ENCODE measurements at places on chromosomes 4 and X. TPM values are rescaled to one million over a fixed set of nuclear protein-coding genes. Genes with fewer than 3 reads are reported as not detected.
A peak's percentile ranks its signal among the peaks of the same experiment; 100 is the strongest.

Gene PTPN13
- polyA plus RNA-seq: 2.8 TPM

GRCh38 chrX:71118985-71119535 lies 664 bp downstream of the MED12 start:
- H3K36me3 ChIP-seq: peaks cover 37% of the 10 kb centered on the region
- peaks cover 5% of the 10 kb centered on the region for H3K4me1 ChIP-seq

DNA sequence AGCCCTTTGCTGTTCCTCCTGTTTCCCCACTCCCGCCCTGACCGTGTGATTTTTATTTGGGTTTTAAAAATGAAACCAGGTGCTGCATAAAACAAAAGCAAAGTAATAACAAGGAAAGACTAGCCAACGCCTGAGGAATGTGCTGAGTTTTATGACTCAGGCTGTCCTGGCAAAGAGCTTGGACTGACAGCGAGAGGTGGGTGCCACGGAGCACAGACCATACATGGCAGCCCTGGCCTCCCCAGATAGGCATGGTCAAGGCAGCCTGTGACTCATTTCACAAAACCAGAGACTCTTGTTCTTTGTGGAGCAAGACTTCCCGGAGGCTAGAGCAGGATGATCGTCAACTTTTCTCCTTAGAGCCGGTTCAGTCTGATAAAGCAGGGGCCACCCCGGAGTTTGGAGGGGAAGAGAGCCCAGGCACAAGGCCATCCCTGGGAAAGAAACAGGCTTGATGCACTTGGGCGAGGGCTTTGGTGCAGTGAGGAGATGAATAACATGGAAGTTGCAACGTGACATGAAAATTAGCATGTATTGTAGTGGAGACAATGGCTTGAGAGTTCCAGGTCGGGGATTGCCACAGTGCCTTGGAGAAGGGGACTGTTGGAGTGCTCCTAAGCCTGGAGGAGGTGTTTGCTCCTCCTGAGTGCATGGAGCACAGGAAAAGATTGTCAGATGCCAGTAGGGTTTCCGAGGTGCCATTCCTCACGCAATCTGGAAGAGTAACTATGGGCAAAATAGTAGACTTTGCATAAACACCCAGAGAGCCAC lies 54.8 kb downstream of the C4orf51 start:
- no peaks in the 10 kb centered on the region for H3K27me3 ChIP-seq
- peak overlapping the region; percentile 98 for H3K27ac ChIP-seq
- H3K36me3 ChIP-seq: no peaks in the 10 kb centered on the region
- H3K4me1 ChIP-seq: peaks cover 54% of the 10 kb centered on the region
- no peak overlapping the region for H3K4me3 ChIP-seq

Gene CXorf49
- polyA plus RNA-seq: not detected

Gene ZMAT1
- 3.2 TPM for polyA plus RNA-seq

Gene PDCL2
- polyA plus RNA-seq: not detected

Gene ASB11
- polyA plus RNA-seq: 5.9 TPM

DNA sequence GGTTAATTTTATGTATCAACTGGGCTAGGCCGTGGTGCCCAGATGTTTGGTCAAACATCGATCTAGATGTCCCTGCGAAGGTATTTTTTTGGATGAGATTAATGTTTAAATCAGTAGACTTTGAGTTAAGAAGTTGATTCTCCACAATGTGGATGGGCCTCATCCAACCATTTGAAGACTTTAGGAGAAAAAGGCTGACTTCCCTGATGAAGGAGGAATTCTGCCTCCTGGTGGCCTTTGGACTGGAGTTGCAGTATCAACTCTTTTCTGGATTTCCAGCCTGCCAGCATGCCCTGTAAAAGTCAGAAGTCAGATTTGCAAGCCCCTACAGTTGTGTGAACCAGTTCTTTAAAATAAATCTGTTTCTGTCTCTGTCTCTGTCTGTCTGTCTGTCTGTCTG lies 91.4 kb downstream of the STK32B start:
- H3K36me3 ChIP-seq: no peaks in the 10 kb centered on the region
- DNase-seq: peak; percentile 58
- no peak overlapping the region for H3K27ac ChIP-seq
- no peaks in the 10 kb centered on the region for H3K4me1 ChIP-seq

DNA sequence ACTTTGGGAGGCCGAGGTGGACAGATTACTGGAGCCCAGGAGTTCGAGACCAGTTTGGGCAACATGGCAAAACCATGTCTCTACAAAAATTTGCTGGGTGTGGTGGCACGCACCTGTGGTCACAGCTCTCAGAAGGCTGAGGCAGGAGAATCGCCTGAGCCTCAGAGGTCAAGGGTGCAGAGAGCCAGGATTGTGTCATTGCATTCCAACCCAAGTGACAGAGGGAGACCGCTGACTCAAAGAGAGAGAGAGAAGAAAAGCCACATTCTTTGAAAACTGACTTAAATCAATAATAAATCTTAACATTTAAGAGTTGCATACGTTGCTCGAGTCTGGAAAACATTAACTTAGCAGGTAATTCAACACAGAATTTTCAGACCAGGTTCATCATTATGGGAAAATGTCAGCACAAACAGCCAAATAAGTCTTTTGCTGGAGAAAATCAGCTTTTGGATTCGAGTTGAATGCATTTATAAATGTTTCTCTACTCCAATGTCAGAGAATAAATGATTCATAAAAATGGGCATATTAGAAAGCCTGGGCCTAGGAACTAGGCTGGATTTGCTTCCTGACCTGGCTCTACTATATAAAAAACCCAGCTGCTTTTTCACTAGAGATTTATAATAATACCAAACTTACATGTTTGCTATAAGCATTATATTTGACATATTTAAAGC lies 68.3 kb upstream of the RBPJ start:
- H3K36me3 ChIP-seq: no peaks in the 10 kb centered on the region
- peak; percentile 68 for DNase-seq
- H3K27me3 ChIP-seq: no peaks in the 10 kb centered on the region
- H3K4me3 ChIP-seq: no peak overlapping the region
- H3K4me1 ChIP-seq: peaks cover 4% of the 10 kb centered on the region

DNA sequence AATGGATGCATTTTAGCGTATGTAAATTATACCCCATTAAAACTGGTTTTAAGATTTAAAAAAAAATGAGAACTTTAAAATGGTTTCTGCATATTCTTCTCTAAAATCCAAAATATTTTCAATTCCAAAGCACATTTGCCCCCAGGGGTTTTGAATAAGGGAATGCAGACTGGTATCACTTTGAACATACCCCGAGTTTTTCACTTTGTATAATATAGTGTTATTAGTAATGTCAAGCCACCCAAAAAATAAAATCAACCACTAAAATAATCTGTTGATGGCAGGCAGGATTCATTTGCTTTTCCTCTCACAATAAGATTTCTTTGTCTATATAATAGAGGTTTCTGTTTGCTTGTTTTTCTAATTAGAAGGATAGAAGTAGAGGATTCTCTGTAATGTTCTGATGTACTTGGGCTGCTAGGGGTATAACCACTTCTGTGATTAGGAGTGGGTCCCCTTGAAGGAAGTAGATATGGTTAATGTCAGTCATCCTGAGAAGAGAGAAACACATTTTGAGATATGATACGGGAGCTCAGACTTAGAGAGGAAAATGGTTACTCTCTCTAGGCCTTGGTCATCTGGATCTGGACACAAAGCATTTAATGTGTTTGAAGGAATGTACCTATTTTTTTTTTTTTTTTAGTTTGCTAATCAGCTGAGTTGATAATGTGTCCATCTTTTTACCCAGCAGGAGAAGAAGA lies 9.3 kb upstream of the LIN54 start:
- no peak overlapping the region for H3K27ac ChIP-seq
- no peak for DNase-seq
- no peaks in the 10 kb centered on the region for H3K27me3 ChIP-seq

DNA sequence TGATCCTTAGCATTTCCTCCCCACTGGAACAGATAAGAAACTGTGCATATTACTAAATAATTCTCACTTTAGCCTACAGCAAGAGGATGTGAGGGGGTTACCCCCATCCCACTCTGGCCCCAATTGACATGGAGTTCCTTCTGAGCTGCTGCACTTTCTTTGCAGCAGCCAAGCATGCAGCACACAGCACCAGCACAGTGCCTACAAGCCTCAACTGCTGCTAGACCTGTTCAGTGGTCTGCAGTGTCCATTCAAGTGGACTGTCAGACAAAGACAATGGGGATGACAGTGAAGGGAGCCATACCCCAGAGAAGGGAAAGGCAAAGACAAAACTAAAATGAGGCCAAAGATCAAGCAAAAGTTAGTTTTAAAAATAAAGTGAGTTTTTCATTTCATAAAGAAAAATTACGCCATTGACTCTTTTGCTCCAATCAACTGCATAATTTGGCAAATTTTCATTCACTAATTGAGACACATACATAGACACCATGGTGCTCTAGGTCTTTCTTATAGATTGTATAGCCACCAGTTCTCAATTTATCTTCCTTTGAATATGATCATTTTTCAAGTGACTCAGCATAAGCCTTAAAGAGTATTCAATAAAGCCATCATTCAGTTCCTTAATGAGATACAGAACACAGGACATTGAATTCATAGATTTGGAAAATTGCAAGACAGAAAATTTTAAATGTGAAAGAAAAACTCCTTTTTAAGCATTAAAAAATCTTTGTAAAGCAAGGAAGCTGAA lies 410.6 kb downstream of the HNRNPD start:
- H3K4me1 ChIP-seq: no peaks in the 10 kb centered on the region
- no peak overlapping the region for H3K27ac ChIP-seq
- H3K27me3 ChIP-seq: no peaks in the 10 kb centered on the region
- DNase-seq: no peak
- H3K36me3 ChIP-seq: no peaks in the 10 kb centered on the region

DNA sequence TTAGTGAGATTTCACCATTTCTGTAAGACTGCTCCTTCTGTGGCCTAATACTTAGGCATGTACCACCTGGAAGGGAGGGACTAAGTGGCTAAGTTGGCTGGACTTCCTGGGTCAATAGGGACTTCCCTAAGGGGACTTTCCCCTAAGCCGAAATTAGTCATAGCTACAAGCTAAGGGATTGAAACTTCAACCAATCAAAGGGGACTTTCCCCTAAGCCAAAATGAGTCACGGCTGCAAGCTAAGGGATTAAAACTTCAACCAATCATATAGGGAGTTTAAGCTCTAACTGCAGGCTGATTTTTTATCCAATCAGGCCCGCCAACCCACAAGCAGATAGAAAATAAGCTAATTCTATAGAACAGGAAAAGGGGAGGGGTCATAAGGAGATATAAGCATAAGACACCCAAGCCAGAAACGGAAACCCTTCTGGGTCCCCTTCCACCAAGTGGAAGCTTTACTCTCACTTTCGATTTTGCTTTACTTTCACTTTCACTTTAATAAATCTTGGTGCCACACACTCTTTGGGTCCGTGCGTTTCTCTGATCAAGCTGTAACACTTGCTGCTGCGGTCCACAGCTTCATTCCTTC lies 382.8 kb downstream of the KLHL4 start:
- no peak overlapping the region for H3K4me3 ChIP-seq
- H3K4me1 ChIP-seq: no peaks in the 10 kb centered on the region
- no peaks in the 10 kb centered on the region for H3K36me3 ChIP-seq

DNA sequence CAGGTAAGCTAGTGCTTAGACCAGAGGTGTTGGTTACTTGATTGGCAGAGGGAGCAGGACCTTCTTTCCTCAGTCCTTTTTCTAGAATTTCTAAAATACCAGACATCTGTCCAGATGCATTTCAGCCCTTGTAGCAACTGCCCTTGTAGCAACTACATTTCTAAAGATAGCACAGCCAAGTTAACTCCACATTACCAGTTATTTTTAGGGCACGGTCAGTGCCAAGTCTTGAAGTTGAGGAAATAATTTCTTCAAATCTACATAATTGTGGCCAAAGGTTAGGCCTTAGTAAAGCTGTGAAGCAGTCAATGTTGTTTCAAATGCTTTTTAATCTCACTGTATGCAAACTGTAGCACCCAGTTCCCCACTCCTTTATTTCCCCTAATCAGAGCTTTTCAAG lies 62.9 kb downstream of the MID1IP1 start:
- DNase-seq: no peak
- H3K4me1 ChIP-seq: no peaks in the 10 kb centered on the region
- no peaks in the 10 kb centered on the region for H3K36me3 ChIP-seq
- peaks cover 16% of the 10 kb centered on the region for H3K27me3 ChIP-seq
- H3K4me3 ChIP-seq: no peak overlapping the region
- H3K27ac ChIP-seq: no peak overlapping the region

Gene PDGFC
- polyA plus RNA-seq: 31.8 TPM

DNA sequence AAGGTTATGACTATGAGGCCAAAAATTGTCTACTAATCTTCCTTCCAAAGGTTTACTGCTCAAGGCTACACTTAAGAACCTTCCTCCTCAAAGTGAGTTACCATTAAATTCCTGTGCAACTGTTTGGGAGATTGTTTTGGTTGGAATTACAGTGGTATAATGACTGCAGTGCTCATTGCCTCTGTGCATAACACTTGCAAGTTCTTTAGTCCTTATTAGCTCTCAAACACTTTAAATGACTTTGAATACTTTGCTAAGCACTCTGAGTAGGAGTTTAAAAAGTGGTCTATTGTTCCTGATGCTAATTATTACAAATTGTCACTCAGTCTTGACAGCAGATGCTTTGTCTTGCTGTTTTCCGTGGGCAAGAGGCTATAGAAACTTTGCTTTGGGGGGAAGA lies 422.8 kb upstream of the PABPC4L start:
- H3K27ac ChIP-seq: no peak overlapping the region
- no peaks in the 10 kb centered on the region for H3K36me3 ChIP-seq
- H3K4me1 ChIP-seq: no peaks in the 10 kb centered on the region
- DNase-seq: no peak

GRCh38 chrX:54482839-54483593 lies 13.0 kb downstream of the FGD1 start:
- peak; percentile 42 for DNase-seq
- no peaks in the 10 kb centered on the region for H3K36me3 ChIP-seq
- peak overlapping the region; percentile 90 for H3K27ac ChIP-seq
- H3K27me3 ChIP-seq: peaks cover 7% of the 10 kb centered on the region

Gene FAM13A
- 23.8 TPM for polyA plus RNA-seq

- no peaks in the 10 kb centered on the region for H3K36me3 ChIP-seq
- no peaks in the 10 kb centered on the region for H3K4me1 ChIP-seq
- no peak overlapping the region for H3K27ac ChIP-seq
- H3K4me3 ChIP-seq: no peak overlapping the region
- DNase-seq: no peak
Measured at GRCh38 chrX:104618106-104618895, 52.3 kb downstream of the IL1RAPL2 start.

DNA sequence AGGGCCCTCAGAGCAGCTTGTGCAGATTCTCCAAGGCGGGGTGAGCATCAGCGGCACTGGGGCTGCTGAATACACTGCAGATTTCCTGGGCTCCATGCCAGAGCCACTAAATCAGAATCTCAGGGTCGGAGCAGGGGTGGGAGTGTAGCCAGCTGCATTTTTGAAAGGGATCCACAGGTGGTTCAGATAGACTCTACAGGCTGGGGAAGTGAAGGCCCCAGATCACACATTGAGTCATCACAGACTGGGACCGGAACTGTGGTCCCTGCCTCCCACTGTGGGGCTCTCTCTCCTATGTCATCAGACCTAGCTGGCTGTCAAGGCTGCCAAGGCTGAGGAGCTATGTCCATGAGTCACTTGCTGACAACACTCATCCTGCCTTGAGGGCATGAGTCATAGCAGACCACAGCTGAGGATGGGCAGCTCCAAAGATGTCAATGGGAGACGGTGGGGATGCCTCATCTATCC lies 162.3 kb upstream of the MAMLD1 start:
- no peak overlapping the region for H3K4me3 ChIP-seq
- no peaks in the 10 kb centered on the region for H3K36me3 ChIP-seq
- H3K27ac ChIP-seq: no peak overlapping the region
- peaks cover 8% of the 10 kb centered on the region for H3K27me3 ChIP-seq
